ENCODE measurements at places on chromosomes 6 and 20.

- DNase-seq, result no peak
Measured at GRCh38 chr6:36052097-36052496, 24.5 kb downstream of the MAPK14 start.

DNA sequence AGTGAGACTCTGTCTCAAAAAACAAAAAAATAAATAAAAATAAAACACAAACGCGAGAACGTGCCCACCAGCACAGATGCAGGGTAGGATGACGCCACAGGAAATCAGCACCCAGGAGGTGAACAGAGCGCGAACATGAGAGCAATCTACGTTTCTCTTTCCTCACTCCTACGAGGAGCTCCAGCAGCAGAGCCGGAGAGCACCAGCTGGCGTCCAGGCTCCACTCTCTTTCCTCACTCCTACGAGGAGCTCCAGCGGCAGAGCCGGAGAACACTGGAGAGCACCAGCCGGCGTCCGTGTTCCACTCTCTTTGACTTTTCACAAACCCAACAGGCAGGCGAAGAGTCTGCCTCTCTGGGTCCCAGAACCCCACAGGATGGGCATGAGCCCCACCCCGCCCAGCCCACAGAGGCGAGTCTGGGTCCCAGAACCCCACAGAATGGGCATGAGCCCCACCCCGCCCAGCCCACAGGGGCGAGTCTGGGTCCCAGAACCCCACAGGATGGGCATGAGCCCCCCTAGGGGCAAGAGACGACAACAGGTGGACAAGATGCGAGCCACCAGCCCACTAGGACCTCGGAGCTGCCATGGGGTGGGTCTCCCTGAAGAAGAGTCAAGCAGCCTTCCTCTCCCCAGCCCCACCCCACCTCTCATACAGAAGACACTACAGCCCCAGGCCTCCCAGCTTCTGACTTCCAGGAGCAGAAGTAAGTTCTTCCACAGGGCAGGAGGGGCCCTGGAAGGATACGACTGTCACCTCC lies 20.2 kb downstream of the ZBTB46 start:
- no peak for DNase-seq

DNA sequence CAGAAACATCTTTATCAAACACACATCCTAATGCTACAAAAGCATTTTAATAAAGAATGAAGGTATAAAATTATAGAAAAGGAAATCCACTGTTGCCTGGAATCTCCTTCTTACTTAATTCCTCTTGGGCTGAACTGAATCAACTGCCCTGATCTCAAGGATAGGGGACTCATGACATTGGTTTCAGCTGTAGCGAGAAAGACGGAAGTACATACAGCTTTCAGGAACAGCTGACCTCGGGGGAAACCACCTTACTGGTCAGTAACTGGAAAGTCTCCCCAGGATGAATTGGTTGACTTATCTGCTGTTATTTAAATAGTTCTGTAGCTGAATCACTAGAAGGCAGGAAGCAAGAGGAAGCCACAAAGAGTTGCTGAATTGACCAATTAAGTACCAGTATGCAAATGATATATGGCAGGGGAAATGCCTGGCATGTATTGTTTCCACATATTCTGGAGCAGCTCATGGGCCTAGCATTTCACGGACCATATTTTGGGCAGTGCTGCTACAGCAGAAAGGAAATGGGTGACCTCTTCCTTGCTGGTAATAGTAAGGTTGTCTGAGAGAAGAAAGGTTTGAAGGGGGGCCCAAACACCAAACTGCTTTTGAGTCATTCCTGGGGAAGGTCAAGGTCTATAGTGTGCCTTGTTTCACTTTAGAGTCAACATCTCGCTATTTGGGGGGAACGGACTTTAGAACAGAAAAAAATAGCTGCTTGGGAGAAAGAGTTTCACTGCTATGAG lies 43.7 kb upstream of the MAP7 start:
- no peak for DNase-seq

DNA sequence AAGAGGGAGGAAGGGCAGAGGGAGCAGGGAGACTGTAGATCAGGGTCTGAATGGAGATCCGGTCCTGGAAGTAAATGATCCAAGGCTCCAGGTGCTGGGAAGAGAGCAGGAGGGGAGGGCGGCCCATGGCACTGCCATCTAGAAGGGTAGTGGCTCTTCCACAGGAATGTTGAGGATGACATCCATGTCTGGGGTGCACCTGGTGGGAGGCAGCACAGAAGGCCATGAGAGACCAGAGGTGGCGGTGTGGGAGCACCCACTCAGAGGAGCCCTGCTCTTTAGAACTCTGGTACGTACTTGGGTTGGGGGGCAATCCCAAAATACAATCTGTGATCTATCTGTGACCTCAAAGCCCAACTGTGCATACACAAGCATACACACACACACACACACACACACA lies 13.5 kb downstream of the DEFB132 start:
- DNase-seq, result no peak
